ENCODE measurements at places on chromosomes 1 and 21. TPM values are rescaled to one million over a fixed set of nuclear protein-coding genes. Genes with fewer than 3 reads are reported as not detected.

The OSCP1 gene
- polyA plus RNA-seq, result 21.1 TPM

- DNase-seq, result no peak
These were observed 10.3 kb downstream of the LMNA start for GRCh38 chr1:156124557-156125483.

The CRNN gene
- not detected for polyA plus RNA-seq

DNA sequence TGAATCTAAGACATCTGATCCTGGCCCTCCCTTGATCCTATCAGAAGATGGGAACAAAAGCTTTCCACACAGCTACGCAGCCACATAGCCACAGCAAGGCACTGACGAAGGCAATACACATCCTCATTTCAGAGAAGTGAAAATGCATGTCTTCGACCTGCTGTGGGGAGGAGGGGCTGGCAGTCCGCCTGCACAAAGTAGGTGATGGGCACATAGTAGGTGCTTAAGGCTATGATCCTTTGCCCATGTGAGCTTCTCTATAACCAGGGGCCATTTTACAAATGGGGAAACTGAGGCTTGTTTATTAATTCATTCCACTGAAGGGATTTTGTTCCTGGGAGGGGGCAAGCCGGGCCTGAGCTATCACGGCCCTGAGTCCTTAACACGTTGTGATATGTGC is 94.2 kb downstream of the PAX7 start:
- no peak for DNase-seq

- DNase-seq, result peak; percentile 61
These were observed 14.7 kb downstream of the JUN start for GRCh38 chr1:58768971-58769808.

DNA sequence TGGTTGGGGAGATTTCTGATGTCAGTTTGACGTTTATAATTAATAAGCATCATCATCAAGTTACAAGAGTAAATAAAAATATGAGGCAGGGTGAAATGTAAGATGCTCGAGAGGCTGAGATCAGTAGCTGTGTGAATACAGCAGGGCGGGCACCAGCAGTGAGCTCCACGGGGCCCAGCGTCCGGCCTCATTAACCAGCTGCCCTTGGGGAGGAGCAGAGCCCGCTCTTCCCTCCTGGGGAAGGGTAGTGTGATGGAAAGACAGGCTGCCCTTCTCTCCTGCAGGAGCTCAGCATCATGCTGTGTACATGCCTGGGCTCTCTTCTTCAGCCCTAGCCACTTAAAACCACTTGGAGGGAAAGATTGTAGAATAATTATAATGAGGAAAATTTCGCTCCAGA is 23.4 kb downstream of the PDE9A start:
- DNase-seq, result no peak

The BACE2 gene
- polyA plus RNA-seq, result 29.7 TPM

- no peak for DNase-seq
These were observed 16.6 kb upstream of the ADORA3 start for GRCh38 chr1:111520053-111520452.

DNA sequence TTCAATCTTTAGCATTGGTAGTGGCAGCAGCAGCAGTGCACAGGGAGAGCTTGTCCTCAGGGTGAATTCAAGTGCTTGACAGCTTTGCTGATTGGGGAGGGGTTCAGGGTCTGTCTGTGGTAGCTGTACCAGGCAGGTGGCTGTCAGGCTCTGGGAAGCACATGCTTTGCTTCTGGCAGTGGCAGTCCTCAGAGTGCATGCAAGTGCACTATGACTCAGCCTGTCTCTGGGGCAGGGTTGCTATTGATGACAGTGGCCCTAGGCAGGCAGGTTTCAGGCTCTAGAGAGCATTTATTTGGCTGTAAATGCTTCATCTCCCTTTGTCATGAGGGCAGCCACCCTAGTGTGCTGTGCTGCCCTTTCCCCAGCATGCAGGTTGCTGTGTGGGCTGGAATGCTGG is 251.9 kb upstream of the LRRC7 start:
- DNase-seq, result no peak

The AMY2A gene
- polyA plus RNA-seq, result 0.29 TPM

- no peak for DNase-seq
These were observed 362.3 kb upstream of the VAMP3 start for GRCh38 chr1:7408771-7409150.

The ARHGEF16 gene
- 17.0 TPM for polyA plus RNA-seq

The OVAAL gene
- not detected for polyA plus RNA-seq

GRCh38 chr1:110582378-110582777 is 23.8 kb downstream of the KCNA2 start:
- DNase-seq, result no peak

GRCh38 chr1:205144751-205145150 is 23.0 kb upstream of the RBBP5 start:
- DNase-seq, result no peak

DNA sequence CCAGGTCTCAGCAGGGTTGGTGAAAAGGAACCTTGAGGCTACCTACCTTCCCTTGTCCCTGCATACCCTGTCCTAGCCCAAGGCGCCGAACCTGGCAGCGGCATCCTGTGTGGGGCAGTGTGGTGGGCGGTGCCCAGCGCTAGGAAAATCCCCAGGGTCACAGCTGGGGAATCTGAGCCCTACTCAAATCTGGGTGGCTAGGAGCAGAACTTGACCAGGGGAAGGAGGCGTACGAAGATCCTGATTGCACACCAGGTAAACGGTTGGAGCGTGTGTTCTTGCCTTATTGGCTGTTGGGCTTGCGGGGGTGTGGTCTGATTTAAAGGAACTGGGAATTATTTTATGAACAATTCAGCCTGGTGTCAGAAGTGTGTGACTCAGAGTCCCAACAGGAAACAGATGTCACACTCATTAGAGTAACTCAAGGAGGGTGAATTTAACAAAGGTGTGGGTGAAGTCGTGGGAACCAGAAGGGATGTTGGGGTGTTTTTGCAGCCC is 118.6 kb downstream of the LRIG2 start:
- no peak for DNase-seq

The PTGS2 gene
- 2.6 TPM for polyA plus RNA-seq

- DNase-seq, result no peak
These were observed 6.2 kb downstream of the NR5A2 start for GRCh38 chr1:200033511-200034261.

DNA sequence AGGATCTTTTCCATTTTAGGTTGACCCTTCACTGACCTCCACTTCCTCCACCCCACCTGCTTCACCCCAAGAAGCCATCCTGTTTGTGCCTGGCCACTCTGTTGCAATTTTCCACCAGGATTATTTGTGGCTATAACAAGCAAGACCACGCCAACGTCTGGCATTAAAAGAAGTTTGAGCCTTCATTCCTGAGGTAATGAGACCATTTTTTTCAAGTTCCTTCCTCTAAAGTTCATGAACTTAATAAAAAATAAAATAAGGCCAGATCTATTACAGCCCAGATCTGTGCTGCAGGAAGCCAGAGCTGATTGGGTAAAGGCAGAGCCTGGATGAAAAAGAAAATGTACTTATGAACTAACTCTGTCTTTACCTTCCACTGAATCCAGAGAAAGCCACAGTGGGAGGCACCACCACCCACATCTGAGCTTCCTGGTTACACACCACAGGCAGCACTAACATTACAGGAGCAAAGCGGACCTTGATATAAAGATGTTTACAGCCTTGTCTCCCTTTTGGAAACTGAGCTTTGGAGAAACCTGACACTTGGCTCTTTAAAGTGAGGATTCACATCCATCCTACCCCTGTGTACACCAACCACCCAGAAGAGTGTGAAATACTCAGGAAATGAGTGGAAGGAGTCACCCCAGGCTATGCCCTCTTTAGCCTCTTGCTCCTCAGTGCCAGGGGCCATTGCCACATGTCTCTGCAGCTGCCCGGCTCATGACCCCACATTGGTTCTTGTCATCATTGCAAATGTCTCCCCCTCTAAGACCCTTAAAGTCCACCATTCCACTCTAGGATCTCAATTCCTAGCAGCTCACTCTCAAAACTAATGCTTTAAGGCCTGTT is 293.6 kb downstream of the PLPP3 start:
- DNase-seq, result no peak

DNA sequence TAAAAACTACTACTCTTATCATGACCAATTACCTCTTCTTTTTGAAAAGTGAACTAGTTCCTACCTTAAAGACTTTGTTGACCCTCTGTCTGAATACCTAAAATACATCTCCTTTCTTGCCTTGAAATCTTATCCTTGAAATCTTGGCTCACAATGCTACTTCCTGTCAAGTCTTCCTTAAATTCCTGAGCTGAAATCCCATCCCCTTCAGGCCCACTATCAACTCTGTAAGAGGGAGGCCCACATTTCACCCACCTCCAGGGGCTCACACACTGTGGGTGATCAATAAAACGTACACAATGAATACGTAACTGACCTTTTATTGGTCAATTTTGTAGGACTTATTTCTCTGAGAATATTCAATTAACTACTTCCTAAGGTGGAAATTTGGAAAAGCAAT is 88.0 kb downstream of the APP start:
- DNase-seq, result no peak

DNA sequence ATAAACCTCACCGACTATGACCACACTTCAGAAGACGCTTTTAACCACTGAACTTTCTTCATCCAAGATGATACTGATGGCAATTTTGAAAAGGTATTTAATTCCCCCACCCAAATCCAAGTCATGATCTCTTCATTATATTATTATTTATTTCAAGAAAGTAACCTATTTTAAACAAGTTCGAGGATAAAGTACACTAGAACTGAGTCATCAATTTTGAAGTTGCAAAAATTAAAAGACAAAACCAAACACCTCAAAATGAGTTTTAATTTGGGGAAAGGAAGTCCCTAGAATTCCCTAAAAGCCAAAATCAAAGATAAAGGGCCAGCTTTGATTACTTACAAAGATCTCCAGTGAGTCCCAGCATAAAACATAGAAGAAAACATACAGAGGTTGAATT is 55.4 kb upstream of the RAP1GAP start:
- DNase-seq, result no peak
